ENCODE measurements at places on chromosomes 7 and 10.

DNA sequence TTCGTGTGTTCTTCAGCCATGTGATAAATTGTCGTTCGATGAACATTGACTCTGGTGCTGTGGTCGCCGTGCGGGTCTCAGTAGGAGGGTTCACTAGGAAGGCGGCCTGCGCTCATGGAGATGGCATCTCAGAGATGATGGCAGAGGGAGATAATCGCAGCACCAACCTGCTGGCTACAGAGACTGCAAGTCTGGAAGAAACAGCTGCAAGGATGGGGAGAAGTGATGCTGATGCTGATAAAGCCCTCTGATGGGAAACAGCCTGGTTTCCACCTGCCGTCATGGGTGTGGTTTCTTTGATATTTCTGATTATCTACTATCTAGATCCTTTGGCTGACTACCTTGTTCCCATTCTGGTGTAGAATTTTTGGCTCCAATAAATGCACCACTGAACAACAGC is 130.5 kb upstream of the ANKRD30A start:
- no peak for DNase-seq

DNA sequence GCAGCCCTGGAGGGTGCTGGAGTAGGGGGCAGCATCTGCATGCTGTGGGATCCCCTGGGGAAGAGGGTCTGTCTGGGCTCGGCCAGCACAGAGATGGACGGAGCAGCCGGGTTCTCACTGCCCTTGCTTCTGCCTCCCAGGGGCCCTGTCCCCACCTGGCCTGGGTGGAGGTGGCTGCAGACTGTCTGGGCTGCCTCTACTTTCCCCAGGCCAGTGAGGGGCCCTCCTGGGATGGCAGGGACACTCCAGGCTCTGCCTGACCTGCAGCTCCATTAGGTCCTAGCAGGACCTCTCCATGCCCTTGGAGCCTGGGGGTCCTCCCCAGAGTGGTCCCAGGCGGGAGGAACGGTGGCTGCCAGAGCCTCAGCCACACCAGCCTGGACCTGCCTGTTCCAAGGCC is 63.7 kb downstream of the PWWP2B start:
- DNase-seq = no peak

GRCh38 chr10:115879372-115880089 is 393.5 kb downstream of the GFRA1 start:
- no peak for DNase-seq

DNA sequence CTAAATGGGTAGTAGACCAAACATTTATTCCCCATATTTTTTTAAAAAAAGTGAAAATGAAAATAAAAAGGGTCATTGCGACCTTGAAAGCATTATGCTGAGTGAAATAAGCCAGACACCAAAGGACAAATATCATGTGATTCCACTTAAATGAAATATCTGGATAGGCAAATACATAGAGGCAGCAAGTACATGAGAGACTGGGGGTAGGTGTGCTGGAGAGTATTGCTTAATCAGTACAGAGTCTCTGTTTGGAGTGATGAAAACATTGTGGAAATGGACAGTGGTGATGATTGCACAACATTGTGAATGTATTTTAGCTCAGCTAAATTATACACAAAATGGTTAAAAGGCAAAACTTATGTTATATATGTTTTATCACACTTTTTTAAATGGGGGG is 169.4 kb downstream of the AKR1D1 start:
- no peak for DNase-seq

DNA sequence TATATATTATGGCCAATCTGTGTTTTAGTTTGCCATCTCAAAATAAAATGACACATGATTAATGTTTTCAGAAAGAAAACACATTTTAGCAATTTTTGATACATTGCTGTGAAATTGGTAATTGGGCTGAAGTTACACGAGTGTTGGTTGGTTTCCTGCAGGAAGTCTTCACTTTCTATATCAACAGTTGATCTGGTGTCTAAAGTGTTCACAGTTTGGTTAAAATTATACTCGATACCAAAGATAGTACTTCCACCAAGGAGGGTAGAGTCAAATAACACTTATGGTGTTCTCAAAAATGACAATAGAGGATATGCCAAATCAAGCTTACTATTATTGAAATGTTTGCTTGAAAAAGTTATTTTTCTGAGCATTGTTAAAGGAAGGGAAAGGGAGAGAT is 120.3 kb upstream of the GLCCI1 start:
- no peak for DNase-seq

DNA sequence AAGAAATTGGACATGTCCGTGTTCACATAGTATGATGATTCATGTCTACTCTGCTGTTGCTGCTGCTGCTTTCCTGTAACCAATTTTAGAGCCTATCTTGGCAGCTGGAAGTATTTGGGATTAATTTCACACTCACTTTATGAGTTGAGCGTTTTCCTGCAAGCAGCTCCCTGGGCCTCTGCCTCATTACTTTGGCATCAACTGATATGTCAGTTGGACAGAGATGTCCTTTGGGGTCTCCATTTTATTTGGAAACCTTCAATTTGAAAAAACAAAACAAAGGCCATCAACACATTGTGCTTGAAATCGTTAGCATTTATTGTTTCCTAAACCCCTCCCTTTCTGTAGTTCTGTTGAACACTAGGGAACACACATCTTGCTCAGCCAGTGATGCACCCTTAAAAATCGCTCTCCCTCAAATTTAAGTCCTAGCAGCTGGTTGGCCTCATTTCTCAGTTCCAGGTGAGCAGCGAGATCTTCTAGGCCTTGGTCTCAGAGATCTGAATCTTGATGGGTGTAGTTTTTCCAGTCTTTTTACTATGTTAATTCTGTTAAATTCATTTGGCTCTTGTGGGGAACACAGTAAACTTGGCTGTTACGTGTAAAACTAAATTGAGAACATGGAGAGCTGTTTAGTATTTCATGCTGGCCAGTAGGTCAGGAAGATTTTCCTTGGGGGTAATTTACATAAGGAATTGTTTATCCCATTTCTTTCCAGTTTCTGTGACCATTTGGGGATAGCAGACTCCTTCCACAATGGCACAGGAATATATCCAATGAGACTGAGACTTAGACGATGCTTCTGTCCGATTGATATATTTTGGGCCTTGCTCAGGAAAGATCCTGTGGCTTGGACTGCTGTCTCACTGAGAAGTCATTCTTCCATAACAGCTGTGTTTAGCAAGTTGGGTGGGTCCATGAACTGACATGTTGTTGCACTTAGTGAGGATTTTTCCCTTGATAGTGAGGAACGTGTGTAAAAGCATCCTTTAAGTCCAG is 371.6 kb downstream of the BBS9 start:
- no peak for DNase-seq

- no peak for DNase-seq
Measured at GRCh38 chr10:93666030-93666429, 36.4 kb downstream of the FRA10AC1 start.

- no peak for DNase-seq
Measured at GRCh38 chr10:14774797-14775196, at the start of gene FAM107B. FAM107B (minus strand) TSS chr10:14774897; CDS start chr10:14774663, 234 bp downstream.

DNA sequence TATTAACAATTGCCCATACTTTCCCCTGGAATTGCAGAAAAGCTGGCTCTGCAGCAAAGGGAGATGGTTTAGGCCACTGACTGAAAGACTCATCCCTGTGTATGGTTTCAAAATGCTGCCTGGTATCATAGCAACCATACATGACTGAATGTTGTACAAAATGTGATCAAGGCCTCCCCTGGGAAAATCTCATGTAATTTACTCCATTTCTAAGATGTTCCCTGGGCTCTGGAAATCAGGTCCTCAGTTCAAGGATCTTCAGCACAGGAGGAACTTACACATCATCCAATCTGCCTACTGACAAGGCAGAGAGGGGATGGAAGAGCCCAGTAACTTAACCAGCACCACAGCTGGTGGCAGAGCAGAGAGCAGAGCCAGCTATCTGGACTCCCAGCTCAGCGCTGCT is 111.8 kb downstream of the JAZF1 start:
- DNase-seq = no peak

DNA sequence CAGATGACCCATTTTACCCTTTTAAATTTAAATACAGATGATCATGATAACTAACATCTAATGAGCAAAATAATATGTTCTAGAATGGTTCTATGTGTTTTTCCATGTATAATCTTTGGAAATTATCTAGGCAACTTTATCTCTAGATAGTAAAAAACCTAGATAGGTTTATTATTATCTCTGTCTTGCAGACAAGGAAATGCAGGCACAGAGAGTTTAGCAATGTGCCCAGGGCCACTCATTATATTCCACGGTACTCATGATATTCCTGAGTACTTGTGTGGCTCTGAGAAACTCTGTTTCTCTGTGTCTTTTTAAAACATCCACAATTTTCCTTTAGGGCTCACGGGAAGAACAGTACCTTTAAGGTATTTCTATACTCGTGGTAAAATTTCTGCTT is 26.4 kb upstream of the SNX13 start:
- DNase-seq = no peak

- DNase-seq = no peak
Measured at GRCh38 chr7:45576249-45576929, 2.2 kb downstream of the ADCY1 start.

- DNase-seq = no peak
Measured at GRCh38 chr10:35896001-35896400, 253.9 kb upstream of the FZD8 start.

DNA sequence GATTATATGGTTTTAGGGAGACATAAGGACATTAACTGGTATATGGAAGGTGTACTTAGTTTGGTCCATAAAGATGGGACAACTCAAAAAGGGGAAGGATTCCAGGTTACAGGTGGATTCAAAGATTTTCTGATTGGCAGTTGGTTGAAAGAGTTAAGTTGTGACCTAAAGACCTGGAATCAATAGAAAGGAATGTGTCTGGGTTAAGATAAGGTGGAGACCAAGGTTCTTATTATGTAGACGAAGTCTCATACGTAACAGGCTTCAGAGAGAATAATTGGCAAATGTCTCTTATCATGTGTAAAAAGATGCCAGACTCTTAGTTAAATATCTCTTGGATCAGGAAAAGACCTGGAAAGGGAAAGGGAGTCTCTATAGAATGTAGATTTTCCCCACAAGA is 1.0 kb upstream of the TRDMT1 start:
- DNase-seq = no peak

All from stimulated activated CD4-positive, alpha-beta T cell treated with anti-CD3 and anti-CD28 coated beads, TNF-alpha, amount 100 ng/mL, for 1 hour (primary cell).